ENCODE measurements at places on chromosomes 16 and 17.

DNA sequence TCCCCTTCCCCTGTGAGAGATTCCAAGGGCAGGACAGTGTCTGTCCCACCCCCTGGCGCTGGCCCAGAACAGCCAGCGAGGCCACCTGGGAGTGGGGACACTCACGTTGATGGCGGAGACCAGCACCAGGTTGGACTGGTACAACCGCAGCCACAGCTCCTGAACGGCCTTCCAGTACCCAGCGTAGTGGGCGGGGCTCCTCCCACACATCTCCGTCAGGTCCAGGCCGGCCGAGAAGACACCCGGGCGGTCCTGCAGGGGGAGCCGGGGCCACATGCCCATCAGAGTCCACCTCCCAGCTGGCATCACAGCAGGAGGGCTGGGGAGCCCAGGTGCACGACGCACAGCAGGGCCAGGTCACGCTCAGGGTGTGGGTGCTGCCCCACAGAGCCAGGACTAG is 7.1 kb downstream of the ECI1 start:
- DNase-seq: no peak

- no peak for DNase-seq
Measured at GRCh38 chr17:68759002-68759342, 157.8 kb upstream of the FAM20A start.

DNA sequence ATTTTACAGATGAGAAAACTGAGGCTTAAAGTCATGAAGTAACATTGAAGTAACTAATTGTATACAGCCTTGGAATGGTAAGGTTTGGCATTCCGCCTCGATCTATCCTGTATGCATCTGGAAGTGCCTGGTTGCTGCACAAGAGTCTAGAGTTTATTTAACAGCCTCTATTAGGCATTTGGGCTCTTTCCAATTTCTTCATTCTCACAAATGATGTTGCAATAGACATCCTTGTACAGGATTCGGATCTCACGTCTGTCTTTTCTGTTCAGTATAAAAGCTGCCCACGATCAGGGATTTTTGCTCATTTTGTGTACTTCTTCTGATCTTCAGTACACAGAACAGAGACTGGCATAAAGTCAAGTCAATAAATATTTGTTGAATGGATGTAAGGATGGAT is 100.5 kb downstream of the AIPL1 start:
- no peak for DNase-seq

DNA sequence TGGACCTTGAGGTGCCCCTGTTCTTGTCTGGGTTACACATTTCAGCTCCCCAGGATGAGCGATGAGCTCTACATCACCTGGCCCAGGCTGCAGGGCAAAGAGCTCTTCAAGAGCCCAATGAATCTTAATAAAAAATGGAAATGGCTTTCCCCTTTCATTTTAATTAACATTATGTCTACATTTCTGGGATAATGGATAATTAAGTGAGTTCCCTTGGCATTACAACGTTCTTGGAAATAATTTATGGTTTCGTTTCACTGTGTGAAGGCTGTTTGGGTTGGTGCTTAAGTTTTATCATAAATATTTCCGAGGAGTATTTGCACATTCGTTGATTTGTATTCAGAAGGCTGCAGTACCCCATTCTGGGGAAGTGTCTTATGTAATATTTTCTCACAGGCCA is 678.3 kb upstream of the EEF2KMT start:
- no peak for DNase-seq

DNA sequence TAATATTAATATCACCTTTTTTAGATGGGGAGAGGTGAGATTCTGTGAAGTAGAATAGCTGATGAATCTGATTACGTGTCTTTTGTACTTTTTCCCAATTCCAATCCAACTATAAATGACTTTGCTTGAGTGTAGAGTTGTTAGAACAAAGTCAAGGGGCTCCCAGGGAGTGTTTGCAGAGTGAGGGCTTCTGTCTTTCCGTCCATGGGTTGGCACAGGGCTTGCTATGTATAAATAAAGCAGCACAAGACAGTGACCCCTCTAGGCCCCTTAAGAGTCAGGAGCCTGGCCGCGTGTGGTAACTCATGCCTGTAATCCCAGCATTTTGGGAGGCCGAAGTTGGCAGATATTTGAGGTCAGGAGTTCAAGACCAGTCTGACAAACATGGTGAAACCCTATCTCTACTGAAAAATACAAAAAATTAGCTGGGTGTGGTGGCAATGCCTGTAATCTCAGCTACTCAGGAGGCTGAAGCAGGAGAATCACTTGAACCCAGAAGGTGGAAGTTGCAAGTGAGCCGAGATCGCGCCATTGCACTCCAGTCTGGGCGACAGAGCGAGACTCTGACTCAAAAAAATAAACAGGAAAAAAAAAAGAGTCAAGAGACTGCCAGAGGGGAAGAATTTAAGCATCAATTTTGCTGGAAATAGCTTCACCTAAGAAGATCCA is 127.9 kb upstream of the HS3ST3A1 start:
- DNase-seq: no peak

GRCh38 chr16:89120281-89120680 is 26.6 kb downstream of the ACSF3 start:
- no peak for DNase-seq

DNA sequence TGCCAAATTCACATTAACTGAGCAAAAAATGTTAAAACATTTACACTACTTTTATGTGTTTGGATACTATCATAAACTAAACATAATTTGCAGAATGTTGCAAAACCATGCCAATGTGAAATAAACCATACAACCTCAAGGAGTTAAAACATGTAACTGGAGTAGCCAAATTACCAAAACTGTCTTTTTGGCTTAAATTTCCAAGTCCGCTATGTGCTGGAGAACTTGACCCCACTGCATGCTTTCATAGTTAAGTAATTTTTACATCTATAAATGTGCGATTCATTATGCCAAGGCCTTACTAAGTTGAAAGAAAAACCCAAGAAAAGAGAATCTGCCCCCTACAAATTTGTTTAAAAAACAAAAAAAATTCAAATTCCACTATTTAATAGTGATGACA is 28.2 kb downstream of the BRD7 start:
- no peak for DNase-seq

DNA sequence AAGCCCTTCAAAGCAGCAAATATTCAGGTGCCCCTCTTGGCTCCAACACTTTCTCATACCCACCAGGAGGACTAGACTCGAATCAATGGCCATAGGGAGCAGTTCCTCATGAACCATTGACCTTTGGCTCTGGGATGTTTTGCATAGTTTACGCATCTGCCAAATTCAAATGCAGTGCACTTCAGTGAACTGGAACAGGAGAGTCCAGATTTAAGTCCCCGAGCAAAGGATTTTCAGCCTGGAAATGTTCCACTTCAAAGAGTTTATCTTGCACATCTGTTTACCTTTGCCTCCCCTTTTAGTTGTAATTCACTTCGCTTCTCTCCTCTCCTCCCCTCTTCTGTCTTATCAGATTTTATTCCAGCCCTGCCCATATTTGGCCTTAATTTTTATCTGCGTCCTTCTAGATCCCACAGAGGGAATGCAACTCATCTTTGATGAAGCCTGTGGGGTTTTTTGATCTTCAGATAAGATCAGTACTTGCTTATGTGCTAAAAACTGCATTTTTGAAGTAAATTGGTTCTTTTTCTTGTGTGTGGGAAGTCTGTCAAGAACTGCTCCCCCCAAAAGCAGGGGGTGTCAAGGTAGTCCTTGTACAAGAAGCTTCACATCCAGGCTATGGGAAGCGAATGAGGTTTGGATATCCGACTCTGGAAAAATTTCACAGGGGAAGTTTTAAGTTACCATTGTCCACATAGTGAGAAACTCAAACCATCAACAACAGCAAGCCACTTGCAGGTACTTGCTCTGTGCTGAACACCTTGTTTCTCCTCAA is 281.6 kb downstream of the RBFOX1 start:
- no peak for DNase-seq

DNA sequence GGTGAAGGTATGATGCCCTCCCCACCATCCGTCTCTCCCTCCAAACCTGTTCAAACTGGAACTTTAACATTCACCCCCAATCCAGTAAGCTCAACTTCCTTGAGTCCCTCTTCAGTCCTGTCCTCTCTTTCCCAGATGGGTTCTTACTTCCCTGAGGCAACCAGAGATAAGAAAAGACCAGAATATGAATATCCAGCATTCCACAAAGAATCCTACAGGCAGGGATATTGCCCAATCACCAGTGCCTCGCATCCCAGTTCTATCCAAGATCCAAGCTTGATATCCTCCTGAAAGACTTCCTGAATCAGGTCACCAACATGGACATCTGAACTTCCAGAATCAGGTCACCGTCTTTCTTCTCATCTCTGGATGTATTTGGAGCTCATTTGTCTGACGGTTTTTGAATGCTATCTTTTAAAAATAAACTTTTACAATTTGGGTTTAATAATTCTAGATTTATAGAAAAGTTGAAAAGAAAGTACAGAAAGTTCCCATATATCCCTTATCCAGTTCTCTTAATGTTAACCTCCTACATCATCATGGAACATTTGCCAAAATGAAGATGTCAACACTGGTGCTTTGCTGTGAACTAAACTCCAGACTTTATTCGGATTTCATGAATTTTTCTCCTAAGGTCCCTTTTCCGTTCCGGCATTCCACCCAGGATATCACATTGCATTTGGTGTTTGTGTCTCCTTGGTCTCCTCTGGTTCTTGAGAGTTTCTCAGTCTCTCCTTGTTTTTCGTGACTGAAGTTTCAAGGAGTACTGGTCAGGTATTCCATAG is 13.7 kb upstream of the COL1A1 start:
- no peak for DNase-seq

DNA sequence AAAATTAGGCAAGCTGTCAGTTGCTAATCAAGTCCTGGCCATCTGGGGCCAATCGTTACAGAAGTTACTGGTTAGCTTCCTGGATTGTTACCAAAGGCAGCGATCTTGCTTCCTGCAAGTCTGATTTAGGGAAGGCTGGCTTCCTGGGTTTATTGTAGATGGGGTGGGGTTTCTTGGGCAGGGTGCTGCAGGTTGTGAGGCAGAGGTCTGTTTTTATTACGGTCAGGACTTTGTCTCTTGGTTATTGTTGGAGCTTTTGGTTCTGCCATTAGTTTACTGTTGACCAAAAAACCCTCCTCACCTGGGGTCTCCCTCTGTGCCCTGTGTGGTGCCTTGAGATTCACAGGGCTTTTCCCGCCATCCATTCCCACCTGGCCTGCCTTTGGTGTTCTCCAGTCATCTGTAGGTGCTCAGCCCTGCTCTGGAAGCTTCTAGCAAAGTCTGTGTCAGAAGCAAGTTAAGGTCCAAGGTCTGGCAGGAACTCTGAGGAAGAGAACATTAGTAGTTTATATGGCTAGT is 36.9 kb downstream of the SLC47A1 start:
- no peak for DNase-seq

DNA sequence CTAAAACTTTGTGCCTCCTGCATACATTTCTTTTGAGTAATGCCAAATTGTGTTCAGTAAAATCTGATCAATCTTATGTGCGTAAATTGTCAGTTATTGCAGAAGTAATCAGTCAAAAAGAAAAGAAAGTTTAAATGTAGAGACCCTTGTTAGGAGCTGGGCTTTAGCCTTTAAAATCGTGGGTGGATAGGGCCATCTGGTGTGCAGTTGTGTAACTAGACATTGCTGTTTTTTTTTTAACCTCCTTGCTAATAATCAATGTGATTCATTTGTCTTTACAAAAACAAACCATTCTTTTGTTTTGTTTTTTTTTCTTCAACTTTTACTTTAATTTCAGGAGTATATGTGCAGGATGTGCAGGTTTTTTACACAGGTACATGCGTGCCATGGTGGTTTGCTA is 5.3 kb upstream of the WWOX start:
- no peak for DNase-seq

GRCh38 chr17:57730026-57730701 is 14.9 kb downstream of the CCDC182 start:
- DNase-seq: no peak

Data from NCI-H2107 (cell line).